ENCODE measurements at places on chromosomes 13 and 19.

DNA sequence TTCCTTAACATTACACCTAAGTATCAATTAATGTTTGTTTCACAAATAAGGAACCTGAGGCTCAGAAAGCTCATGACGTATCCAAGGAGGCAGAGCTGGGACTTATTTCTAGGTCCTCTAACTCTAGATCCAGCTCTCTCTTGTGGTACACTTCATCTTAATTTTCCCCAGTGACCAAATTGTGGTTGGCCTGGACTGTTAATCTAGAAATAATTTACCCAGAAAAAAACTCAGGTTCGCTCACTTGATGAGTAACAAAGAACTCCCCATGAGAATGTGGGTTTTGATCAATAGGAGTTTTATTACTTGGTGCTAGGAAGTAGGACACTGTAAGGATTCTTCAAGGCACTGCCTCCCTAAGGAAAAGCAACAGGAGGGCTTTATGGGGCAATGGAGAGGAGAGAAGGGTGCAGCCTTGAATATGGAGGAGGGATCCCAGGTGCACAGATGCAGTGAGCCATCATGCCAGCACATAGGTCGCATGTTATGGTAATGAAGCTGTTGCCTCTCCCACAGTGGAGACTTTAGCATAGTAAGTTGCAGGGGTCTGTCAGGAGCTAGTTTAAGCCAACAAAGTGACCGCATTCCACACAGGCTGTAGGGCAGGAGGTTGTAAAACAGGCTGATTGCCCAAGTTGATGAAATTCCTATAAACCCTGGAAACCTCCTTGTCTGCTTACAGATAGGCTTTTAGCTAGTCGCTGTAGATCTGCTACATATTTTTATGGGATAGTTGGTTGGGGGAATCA lies 14.7 kb downstream of the RAP2A start:
- no peak for DNase-seq

- no peak for DNase-seq
These were observed 754.5 kb downstream of the DIAPH3 start for GRCh38 chr13:59409211-59409610.

- no peak for DNase-seq
These were observed 6.2 kb downstream of the ZC3H4 start for GRCh38 chr19:47107202-47107952.

GRCh38 chr13:79395881-79396280 lies 10.2 kb downstream of the RBM26 start:
- DNase-seq = no peak

GRCh38 chr13:46354156-46355087 lies 32.6 kb downstream of the RUBCNL start:
- peak; percentile 93 for DNase-seq

DNA sequence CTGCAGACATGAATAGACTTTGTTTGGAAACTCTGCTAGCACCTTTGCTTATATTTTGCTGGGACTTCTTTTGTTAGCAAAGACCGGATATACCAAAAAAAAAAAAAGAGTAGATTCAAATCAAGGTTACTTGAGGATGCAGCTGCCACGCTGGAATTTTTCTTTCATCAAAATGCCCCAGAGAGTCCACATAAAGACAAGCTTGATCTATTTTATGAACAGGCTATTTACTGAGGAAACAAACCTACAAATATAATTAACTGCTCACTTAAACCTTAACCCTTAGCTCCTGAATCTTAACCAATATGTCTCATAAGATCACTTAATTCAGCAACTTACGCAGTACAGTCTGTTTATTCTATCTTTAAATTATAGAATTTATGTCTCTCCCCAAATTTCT lies 27.1 kb upstream of the DOCK9 start:
- no peak for DNase-seq

DNA sequence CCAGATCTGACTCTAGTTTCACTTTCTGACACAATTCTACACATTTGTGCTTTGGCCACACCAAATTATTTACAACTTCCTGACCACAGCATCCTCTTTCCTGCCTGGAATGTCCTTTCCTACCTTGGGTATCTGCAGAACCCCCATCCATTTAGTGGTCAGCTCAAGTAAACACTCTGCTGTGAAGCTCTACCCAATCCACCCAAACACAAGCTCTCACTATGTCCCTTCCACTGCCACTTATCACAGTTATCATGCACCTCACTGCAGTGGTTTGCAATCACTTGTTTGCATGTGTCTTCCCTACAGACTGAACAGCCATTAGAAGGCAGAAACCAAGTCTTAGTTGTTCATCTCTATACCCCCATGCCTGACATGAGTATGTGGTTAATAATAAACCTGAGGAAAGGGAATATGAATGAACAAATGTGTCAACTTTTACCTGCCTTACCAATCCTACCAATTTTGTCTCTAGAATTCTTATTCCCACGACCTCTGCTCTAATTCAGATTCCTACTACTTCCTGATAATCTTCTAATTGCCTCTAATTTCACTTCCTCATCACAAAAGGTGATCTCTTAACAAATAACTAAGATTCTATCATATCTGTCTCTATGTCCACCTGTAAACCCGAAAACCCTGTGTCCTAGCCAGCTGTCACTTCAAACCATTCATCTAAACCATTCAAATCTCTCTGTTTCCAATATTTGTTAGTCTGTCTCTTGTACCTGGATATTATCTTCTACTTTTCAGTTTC lies 25.1 kb downstream of the LNX2 start:
- no peak for DNase-seq

Data from Kasumi-1 (cell line).